ENCODE measurements at places on chromosomes 16 and 17. TPM values are rescaled to one million over a fixed set of nuclear protein-coding genes. Genes with fewer than 3 reads are reported as not detected.
A peak's percentile ranks its signal among the peaks of the same experiment; 100 is the strongest.

DNA sequence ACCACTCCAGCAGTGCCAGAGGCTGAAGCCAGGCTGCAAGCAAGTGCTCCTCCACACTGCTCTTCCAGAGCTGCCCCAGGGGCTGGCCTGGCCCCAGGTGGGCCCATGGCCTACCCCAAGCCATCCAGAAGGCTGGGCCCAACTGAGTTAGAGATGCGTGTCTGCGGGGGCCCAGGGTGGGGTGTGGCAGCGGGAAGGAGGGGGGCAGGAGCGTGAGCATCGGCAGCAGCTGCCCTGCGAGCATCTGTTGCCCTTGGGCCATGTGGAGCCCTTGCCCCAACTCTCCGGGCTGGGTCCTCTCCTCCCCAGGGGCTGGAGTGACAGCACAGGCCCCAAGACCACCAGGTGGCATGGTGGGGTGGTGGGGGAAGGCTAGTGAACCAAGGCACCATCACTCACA lies 7.3 kb upstream of the SREBF1 start:
- peak; percentile 28 for DNase-seq

Gene NAE1
- 33.8 TPM for polyA plus RNA-seq

DNA sequence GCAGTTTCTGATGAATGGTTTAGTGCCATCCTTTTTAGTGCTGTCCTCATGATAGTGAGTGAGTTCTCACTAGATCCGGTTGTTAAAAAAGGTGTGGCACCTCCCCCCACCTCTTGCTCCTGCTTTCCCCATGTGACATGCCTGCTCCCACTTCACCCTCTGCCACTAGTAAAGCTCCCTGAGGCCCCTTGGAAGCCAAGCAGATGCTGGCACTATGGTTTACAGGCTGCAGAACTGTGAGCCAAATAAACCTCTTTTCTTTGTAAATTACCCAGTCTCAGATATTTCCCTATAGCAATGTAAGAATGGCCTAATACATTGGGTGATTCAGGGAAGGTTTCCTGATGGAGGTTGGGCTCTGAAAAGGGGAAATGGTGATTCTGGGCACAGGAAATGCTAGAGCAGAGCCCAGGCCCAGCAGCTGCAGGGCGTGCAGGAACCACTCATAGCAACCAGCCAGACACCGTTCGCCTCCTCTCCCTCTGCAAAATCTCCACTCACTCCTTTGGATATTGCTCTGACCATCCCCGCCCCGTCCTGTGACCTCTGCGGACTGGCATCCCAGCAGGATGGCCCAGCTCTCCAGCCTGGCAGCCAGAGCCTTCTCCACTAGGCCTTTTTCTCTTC lies 2.6 kb upstream of the ADORA2B start:
- DNase-seq: no peak

GRCh38 chr17:9860851-9861250 lies 35.1 kb downstream of the GLP2R start:
- DNase-seq: no peak

GRCh38 chr17:57567251-57567650 lies 177.8 kb downstream of the CCDC182 start:
- DNase-seq: peak; percentile 74

- DNase-seq: peak; percentile 26
These were observed 171.6 kb downstream of the PRKCB start for GRCh38 chr16:24007391-24007790.

Gene KRTAP1-3
- polyA plus RNA-seq: not detected

- no peak for DNase-seq
These were observed 12.0 kb upstream of the KRT23 start for GRCh38 chr17:40949418-40949817.

DNA sequence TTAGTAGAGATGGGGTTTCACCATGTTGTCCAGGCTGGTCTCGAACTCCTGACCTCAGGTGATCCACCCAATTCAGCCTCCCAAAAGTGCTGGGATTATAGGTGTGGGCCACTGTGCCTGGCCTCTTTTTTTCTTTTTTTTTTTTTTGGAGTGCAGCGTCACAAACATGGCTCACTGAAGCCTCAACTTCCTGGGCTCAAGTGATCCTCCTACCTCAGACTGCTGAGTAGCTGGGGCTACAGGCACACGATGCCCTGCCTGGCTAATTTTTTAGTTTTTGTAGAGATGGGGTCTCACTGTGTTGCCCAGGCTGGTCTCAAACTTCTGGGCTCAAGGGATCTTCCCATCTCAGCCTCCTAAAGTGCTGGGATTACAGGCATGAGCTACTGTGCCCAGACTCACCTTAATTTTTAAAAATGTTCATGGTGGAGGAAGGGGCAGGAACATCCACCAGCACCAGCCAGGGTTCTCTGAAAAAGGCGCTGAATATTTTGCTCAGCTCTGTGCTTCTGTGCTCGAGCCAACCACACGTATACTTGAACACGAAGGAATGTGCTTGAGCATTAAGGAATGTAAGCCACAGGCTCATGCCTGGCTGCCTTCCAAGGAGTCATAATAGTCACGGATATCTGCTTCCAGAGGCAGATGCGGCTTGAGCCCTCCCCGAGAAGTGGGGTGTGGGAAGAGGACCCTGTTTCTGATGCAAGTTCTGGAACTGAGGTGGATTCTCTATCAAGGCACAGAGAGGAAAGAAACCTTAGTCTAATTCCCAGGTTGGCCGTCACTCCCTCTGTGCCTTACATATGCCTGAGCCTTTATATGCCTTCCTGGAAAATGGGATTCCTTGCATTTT lies 65.5 kb upstream of the CREBBP start:
- no peak for DNase-seq

Gene KRT24
- not detected for polyA plus RNA-seq

DNA sequence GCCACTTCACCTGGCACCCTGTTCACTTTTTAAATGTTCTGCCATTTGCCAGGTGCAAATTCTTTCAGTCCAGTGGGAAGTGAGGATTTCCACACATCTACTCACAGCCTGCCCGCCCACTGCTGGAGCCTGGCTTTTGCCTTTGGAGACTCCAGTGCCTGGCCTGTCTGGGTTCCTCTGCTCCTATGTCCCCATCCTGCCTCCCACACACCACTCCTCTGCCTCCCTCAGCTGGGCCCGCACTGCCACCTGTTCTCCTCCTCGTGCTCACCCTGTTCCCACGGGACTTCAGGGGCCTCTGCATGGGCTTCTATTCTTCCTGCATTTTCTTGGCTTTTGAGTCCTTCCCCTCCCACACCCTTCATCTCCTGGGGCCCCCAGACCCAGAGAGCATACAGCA lies 7.9 kb upstream of the NDRG4 start:
- DNase-seq: no peak

Gene KRT32
- not detected for polyA plus RNA-seq

DNA sequence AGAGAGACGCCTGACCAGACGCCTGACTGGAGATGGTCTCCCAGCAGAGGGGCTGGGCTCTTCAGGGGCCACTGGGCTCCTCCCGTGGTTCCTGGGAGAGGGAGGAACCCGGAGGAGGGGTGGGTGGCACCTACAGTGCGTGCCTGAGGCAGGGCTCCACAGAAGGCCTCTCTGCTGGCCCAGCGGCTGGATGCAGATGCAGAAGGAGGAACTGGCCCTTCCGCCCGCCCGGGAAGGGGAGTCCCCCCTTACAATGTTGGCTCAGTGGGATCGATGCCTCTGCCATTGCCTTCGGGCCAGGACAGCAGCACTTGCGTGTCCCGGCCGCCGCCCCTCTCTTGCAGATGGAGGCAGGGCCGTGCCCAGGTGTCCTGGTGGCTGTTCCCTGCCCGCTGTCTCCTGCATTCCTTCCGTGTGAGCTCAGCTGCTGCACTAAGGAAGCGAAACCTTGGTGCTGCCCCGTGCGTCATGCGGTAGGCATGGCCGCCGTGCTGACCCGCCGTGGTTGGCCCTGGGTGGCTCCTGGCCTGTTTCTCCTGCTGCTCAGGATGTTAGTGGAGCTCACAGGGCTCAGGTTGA lies 15.1 kb downstream of the BAIAP2 start:
- peak; percentile 50 for DNase-seq

GRCh38 chr17:31385428-31386285 lies 5.8 kb upstream of the RAB11FIP4 start:
- no peak for DNase-seq

Gene LRRC3C
- not detected for polyA plus RNA-seq

- DNase-seq: no peak
These were observed 14.4 kb downstream of the TRIM25 start for GRCh38 chr17:56899403-56899802.

Gene AATK
- 0.19 TPM for polyA plus RNA-seq

DNA sequence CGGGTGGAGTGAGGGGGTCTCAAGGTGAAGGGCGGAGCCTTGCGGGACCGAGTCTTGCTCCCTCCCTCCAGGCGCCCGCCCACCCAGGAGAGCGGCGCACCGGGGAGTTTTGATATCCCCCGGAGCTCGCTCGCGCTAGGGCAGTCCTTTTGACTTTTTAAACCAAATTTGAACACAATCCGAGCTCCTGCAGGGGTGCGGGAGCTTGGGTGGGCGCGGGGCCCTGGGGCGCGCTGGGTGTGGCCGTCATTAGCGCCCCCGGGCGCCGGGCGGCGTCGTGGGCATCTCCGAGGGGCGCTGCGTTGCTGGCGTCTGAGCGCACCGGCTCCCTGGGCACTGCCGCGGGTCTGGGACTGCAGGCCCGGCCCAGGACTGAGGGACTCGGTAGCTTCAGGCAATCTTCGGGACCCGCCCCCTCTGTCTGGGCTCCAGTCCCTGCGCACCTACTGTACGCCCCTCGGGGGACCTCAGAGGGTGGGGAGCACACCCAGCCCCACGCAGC lies 10.9 kb downstream of the MAF start:
- no peak for DNase-seq

- no peak for DNase-seq
These were observed 14.2 kb downstream of the FAM83G start for GRCh38 chr17:18990331-18990730.

- peak; percentile 96 for DNase-seq
These were observed 138.5 kb upstream of the CORO6 start for GRCh38 chr17:29761040-29761761.

DNA sequence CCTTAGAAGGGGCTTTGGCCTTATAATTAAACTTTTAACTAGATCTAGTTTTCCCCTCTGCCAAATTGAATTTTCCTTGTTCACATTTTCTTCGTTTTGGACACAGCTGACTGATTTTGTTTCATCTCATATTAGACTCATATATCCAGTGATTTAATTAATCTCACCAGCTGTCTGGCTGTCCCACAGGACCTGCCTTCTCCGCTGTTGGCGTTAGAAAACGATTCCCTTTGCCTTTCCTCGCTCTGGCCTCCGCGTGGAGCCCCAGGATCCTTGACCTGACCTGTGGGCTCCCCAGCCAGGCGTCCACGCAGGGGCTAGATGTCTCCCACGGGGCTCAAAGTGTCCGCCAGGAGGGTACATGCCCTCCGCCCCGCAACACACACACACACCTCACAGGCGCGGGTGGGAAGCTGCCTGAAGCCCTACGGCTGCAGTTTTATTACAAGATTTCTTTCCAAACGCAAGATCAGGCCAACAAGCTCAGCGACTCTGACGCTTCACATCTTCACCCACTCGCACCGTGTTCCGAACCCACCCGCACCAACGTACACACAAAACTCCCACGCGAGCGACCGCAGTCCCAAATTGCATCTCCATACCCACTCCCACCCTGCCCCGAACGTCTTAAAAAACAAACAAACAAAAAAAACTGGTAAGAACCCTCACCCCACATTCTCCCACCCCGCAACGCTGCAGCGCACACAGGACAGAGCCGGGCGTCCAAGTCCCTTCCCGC lies 1.1 kb downstream of the RPRML start:
- no peak for DNase-seq

DNA sequence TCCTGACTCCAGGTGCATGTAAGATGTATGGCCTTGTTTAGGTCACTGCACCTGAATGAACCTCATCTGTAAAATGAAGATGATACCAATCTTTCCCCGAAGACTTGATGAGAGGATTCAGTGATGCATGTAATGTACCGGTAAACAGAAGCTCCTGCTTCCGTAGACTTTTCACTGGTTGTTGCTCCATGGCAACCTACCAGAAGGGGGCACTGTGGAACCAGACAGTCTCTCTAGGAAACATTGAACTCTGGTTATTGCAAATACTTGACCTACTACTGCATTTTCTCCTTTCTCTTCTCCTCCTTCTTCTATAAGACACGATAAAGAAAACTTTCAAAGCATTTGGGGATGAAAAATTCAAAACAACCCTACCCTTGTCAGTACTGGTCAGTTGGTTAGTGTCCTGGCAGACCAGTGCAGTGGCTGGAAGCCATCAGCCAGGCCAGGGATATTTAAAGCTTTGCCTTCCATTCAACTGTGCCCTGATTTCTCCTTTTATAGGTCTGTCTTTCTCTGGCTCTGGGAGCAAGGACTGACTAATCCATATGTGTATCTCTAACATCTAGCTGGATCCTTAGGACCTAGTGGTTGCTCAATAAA lies 667.4 kb upstream of the SALL1 start:
- DNase-seq: peak; percentile 28

GRCh38 chr16:6483469-6484033 lies 849.1 kb upstream of the RBFOX1 start:
- DNase-seq: peak; percentile 69

Gene DBNDD1
- polyA plus RNA-seq: 23.5 TPM

DNA sequence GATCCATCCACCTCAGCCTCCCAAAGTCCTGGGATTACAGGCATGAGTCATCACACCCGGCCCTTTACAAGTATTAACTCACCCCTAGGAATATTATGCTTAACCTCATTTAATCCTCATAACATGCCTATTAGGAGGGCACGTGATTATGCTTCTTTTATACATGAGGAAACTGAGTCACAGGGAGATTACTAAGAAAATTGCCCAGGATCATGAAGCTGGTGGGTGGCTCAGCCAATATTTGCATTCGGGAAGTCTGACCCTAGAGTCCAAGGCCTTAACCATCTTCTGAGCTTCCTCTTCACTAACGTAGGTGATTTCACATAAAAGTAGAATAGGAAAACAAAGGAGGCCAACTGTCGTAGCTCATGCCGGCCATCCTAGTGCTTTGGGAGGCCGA lies 19.0 kb upstream of the SNN start:
- no peak for DNase-seq

- DNase-seq: no peak
These were observed at the start of gene MEOX1 for GRCh38 chr17:43661699-43662412. TSS of gene MEOX1 (minus strand) at chr17:43661922. CDS start at chr17:43661534, 388 bp downstream.

GRCh38 chr17:29826114-29826692 lies 103.8 kb downstream of the SSH2 start:
- DNase-seq: no peak

Gene PIGS
- 78.5 TPM for polyA plus RNA-seq

GRCh38 chr17:60524463-60525327 lies 1.3 kb downstream of the APPBP2 start:
- DNase-seq: peak; percentile 25

- DNase-seq: no peak
These were observed 43.7 kb upstream of the STH start for GRCh38 chr17:45955326-45955725.

- no peak for DNase-seq
These were observed 156.3 kb upstream of the IRX3 start for GRCh38 chr16:54442864-54443263.

Gene HS3ST2
- polyA plus RNA-seq: not detected

DNA sequence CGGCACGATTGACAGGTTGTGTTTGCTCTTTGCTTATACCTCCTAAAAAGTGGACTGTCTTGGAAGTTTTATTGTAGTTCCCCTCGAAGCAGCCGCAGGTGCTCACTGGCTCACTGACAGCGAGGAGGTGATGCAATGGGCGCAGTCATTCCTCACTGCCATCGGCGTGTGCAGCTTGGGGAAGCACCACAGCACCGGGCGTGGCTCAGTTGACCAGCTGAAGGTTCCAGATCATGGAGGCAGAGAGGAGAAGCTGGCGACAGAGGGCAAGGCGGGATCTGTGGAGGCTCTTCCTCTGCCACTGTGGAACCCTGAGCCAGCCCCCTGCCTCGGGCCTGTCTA lies 72.1 kb upstream of the TNRC6C start:
- no peak for DNase-seq

Gene FGF11
- polyA plus RNA-seq: 1.9 TPM

Data from SK-N-SH (cell line).